Gastrocnemius medialis (tissue), 4 donors: ENCODE measurements at places on chromosomes 3 and 15. TPM values are rescaled to one million over a fixed set of nuclear protein-coding genes. Genes with fewer than 3 reads are reported as not detected.

UBA3 gene
- total RNA-seq, result 42.2 TPM

GP9 gene
- not detected for total RNA-seq

HEXA gene
- 51.5 TPM for total RNA-seq

SLC22A14 gene
- not detected for total RNA-seq

SLC2A2 gene
- not detected for total RNA-seq

GPR176 gene
- total RNA-seq, result 1.4 TPM

DNA sequence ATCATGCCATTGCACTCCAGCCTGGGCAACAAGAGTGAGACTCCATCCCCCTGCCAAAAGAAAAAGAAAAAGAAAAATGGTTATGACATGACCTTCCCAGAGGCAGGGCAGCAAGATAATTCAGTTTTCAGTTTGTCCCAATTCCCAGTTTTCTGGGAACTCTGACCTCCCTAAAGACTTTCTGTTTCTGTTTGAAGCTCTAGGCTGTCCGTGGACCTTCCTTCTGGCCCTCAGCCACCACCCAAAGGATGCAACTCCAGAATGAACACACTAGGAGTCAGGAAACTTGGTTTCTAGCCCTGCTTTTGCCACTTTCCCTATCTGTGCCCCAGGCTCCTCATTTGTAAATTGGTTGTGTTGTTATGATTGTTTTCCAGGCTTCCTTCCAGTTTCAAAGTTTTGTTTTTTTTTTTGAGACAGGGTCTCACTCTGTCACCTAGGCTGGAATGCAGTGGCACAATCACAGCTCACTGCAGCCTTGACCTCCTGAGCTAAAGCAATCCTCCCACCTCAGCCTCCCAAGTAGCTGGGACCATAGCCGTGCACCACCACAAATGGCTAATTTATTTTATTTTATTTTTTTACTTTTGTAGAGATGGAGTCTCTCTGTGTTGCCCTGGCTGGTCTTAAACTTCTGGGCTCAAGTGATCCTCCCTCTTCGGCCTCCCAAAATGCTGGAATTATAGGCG lies 68.6 kb downstream of the CDC25A start:
- H3K4me3 ChIP-seq, result no peak overlapping the region
- H3K27ac ChIP-seq, result peak overlapping the region; percentile 2
- H3K27me3 ChIP-seq, result no peaks in the 10 kb centered on the region
- H3K4me1 ChIP-seq, result no peaks in the 10 kb centered on the region
- peak; percentile 37 for DNase-seq

DNA sequence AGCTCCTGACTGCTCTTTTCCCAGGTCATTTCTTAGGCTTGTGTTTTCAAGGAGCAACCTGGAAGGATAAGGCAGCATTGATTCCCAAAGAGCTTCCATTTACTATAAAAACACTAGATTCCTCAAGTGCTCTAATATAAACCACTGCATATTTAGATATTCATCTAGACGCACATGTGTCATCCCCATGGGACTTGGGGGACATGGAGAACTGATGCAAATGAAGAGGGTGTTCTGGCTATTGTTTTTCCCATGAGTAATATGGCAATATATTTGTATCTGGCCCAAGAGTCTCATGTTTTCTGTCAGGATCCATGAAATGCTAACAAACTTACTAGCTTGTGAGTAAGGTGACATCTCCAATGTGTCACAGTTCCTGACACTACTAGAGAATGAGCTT lies 31.3 kb downstream of the HACD2 start:
- no peaks in the 10 kb centered on the region for H3K4me1 ChIP-seq
- peaks cover 3% of the 10 kb centered on the region for H3K36me3 ChIP-seq
- no peak overlapping the region for H3K4me3 ChIP-seq
- H3K27me3 ChIP-seq, result no peaks in the 10 kb centered on the region
- no peak overlapping the region for H3K27ac ChIP-seq
- DNase-seq, result no peak

GRCh38 chr15:69592954-69593353 lies 140.3 kb downstream of the RPLP1 start:
- no peak for DNase-seq
- no peaks in the 10 kb centered on the region for H3K27me3 ChIP-seq
- no peak overlapping the region for H3K27ac ChIP-seq
- no peaks in the 10 kb centered on the region for H3K36me3 ChIP-seq
- H3K4me1 ChIP-seq, result peaks cover 39% of the 10 kb centered on the region
- H3K4me3 ChIP-seq, result no peak overlapping the region

DNA sequence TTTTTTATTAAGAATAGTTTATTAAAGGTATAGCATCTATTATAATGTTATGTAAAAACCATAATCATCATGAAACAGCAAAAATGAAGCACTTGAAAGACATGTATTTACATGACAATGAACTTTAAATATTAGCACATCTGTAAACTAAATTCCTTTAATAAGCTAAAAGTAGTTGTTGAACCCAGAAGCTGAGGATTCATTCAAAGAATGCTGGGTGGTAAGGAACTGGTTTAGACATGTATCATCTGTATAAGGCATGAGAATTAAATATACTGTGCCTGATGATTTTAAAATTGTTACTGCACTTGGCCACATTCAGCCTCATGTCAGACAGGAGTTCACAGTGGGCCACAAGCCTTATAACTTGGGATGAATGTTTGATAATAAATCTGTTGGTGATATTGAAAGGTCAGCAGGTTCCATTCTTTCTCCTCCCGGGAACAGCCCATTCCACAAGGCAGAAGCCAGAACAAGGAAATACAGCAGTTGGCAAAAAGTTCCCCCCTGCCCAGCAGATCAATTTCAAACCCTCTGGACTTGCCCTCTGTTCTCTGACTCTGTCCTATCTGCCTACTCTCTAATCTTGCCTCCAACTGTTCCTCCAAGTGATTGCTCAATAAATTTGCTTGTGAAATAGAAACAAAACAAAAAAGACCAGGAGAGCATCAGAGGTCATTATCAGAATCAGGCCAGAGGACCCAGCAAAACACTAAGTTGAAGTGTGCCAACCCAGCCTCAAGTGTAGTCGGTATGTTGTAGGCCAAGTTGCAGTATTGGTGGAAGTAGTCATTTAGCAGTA lies 49.8 kb upstream of the TEX264 start:
- H3K4me1 ChIP-seq, result peaks cover 35% of the 10 kb centered on the region
- H3K4me3 ChIP-seq, result no peak overlapping the region
- H3K36me3 ChIP-seq, result no peaks in the 10 kb centered on the region
- H3K27me3 ChIP-seq, result no peaks in the 10 kb centered on the region
- peak; percentile 45 for DNase-seq

GRCh38 chr3:191244242-191244867 lies 45.3 kb downstream of the OSTN start:
- H3K4me1 ChIP-seq, result no peaks in the 10 kb centered on the region
- H3K27ac ChIP-seq, result no peak overlapping the region
- no peaks in the 10 kb centered on the region for H3K27me3 ChIP-seq
- no peak overlapping the region for H3K4me3 ChIP-seq
- DNase-seq, result no peak

DNA sequence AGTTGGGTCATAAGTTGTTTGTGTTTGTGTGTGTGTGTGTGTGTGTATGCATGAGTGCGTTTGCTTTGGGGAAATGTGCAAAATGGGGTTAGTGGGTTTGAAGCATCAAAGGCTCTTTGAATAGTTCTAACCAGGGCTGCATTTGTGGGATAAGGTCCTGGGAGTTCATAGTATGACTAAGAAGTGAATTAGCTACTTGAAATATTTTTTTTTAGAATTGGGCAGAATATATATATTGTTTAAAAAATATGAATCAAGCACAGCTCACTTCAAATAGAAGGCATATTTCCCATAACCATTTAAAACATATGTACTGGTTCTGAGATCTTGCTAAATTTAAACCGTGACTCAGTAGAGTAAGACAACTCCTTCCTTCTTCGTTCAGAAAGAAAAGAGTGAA lies 43.1 kb downstream of the IGF2BP2 start:
- H3K27me3 ChIP-seq, result no peaks in the 10 kb centered on the region
- no peak overlapping the region for H3K4me3 ChIP-seq
- no peaks in the 10 kb centered on the region for H3K36me3 ChIP-seq
- no peaks in the 10 kb centered on the region for H3K4me1 ChIP-seq
- H3K27ac ChIP-seq, result no peak overlapping the region

DNA sequence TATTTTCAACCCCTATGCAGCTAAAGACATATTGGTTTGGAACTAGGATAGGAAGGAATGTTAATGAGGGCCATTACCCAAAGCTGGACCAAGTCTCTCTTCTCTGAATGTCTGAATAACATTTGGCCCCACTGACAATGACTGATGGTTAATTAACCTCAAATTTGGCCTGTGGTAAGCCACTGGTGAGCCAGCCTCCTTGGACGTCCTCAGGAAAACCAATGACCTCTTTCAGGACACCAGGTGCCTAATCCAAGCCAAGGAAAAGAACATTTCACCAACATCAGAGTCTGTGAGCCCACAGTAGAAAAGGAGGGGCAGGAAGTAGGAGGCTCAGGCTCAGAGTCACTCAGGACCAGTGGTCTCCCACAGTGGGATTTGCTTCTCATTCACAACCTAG lies 56.4 kb upstream of the ETV5 start:
- no peaks in the 10 kb centered on the region for H3K4me1 ChIP-seq
- no peak overlapping the region for H3K27ac ChIP-seq
- no peak for DNase-seq
- no peaks in the 10 kb centered on the region for H3K36me3 ChIP-seq

- no peak overlapping the region for H3K27ac ChIP-seq
- no peak overlapping the region for H3K4me3 ChIP-seq
- no peaks in the 10 kb centered on the region for H3K36me3 ChIP-seq
- H3K4me1 ChIP-seq, result no peaks in the 10 kb centered on the region
- no peak for DNase-seq
Measured at GRCh38 chr3:179299999-179300613, 22.7 kb upstream of the ZNF639 start.

- H3K27ac ChIP-seq, result no peak overlapping the region
- no peaks in the 10 kb centered on the region for H3K36me3 ChIP-seq
- no peak for DNase-seq
- no peak overlapping the region for H3K4me3 ChIP-seq
- peaks cover 21% of the 10 kb centered on the region for H3K4me1 ChIP-seq
- H3K27me3 ChIP-seq, result no peaks in the 10 kb centered on the region
Measured at GRCh38 chr3:129777806-129778205, 115.7 kb downstream of the TMCC1 start.

DNA sequence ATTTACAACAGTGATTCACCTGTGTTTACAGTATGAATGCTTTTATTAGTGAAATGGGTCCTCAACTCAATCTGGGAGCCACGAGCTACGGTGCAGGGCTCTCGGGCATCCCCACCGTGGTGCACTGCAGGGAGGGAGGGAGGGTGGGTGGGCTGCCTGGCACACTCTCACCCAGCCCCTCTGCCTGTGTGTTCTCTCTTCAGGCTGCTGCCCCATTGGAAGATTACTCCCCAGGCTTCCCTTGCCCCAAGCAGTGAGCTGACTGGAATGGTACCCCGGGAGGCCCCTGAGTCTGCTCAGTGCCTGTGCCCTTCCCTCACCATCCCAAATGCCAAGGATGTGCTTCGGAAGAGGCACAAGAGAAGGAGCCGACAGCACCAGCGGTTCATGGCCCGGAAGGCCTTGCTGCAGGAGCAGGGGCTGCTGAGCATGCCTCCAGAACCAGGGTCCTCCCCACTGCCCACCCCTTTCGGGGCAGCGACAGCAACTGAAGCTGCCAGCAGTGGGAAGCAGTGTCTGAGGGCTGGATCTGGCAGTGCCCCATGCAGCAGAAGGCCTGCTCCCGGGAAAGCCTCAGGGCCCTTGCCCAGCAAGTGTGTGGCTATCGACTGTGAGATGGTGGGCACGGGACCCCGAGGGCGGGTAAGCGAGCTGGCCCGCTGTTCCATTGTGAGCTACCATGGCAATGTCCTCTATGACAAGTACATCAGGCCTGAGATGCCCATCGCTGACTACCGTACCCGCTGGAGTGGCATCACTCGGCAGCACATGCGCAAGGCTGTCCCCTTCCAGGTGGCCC lies 5.0 kb downstream of the AEN start:
- peaks cover 46% of the 10 kb centered on the region for H3K36me3 ChIP-seq
- H3K27me3 ChIP-seq, result no peaks in the 10 kb centered on the region
- no peak overlapping the region for H3K4me3 ChIP-seq
- peaks cover 27% of the 10 kb centered on the region for H3K4me1 ChIP-seq
- H3K27ac ChIP-seq, result no peak overlapping the region
- DNase-seq, result no peak

DNA sequence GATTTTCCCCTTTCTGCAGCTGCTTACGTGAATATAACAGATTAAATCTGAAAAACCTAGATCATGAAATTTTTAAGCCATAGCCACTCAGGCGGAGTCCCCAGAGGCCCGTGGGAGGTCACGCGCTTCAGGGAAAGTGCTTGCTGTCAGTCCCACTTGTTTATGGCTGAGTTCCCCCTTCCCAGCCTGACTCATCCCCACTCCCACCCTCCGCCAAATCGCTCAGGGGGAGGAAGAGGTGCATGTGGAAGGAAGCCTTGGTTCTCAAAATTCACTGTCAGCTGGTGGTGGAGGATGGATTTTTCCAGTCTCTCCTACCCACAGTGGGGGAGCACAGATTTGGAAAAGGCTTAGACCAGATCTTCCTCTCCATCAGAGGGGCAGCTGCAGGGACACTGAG lies 67.4 kb downstream of the CORO2B start:
- no peaks in the 10 kb centered on the region for H3K27me3 ChIP-seq
- H3K27ac ChIP-seq, result no peak overlapping the region
- H3K36me3 ChIP-seq, result no peaks in the 10 kb centered on the region
- H3K4me3 ChIP-seq, result no peak overlapping the region
- no peak for DNase-seq

DNA sequence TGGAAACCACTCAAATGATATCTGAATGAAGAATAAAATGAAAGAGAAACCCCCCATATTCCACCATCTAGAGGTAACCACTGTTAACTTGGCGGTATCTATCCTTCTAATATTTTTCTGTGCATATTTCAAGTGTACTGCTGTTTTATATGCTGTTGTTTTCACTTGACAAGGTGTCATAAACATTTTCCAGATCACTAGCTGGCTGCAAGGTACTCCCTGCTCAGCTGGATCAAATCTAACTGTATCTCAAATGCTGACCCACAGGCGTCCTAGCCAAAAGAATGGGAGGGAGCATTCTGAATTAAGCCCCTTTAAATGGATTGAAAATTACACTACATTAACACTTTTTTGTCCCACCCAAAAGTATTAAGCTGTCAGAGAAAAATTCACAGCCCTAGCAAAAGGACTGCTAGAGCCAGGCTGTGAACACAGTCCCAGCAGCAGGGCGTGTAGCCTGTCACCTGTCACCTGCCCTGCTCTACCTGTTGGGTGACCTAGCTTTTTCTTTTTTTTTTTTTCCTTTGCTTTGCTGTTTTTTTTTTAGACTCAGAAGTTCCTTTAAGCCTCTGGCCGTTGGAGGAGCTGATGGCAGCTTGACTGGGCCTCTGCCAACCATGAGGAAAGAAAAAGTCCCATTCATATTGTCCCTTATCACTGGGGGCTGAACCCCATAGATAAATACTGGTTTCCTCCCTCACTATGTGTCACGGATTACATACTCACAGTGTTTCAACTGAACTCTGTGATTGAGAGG lies 93.7 kb upstream of the TSC22D2 start:
- H3K36me3 ChIP-seq, result no peaks in the 10 kb centered on the region
- H3K4me1 ChIP-seq, result no peaks in the 10 kb centered on the region
- H3K27ac ChIP-seq, result no peak overlapping the region
- no peak overlapping the region for H3K4me3 ChIP-seq

GRCh38 chr3:37765591-37766488 lies 95.8 kb upstream of the CTDSPL start:
- peaks cover 20% of the 10 kb centered on the region for H3K4me1 ChIP-seq

GRCh38 chr3:33919312-33920120 lies 121.1 kb downstream of the PDCD6IP start:
- H3K36me3 ChIP-seq, result no peaks in the 10 kb centered on the region
- no peaks in the 10 kb centered on the region for H3K4me1 ChIP-seq
- H3K4me3 ChIP-seq, result no peak overlapping the region
- H3K27me3 ChIP-seq, result no peaks in the 10 kb centered on the region
- H3K27ac ChIP-seq, result no peak overlapping the region

- no peak overlapping the region for H3K4me3 ChIP-seq
- H3K4me1 ChIP-seq, result no peaks in the 10 kb centered on the region
- H3K27me3 ChIP-seq, result no peaks in the 10 kb centered on the region
- H3K27ac ChIP-seq, result no peak overlapping the region
Measured at GRCh38 chr3:183591881-183592521, 36.5 kb upstream of the KLHL6 start.
